ENCODE measurements at places on chromosomes 5 and 9.

GRCh38 chr9:77773381-77773780, 125.3 kb upstream of the GNA14 start:
- DNase-seq: no peak

- no peak for DNase-seq
Measured at GRCh38 chr9:134687556-134687955, 46.0 kb downstream of the COL5A1 start.

- DNase-seq: no peak
Measured at GRCh38 chr5:67724412-67725135, 491.0 kb upstream of the PIK3R1 start.

DNA sequence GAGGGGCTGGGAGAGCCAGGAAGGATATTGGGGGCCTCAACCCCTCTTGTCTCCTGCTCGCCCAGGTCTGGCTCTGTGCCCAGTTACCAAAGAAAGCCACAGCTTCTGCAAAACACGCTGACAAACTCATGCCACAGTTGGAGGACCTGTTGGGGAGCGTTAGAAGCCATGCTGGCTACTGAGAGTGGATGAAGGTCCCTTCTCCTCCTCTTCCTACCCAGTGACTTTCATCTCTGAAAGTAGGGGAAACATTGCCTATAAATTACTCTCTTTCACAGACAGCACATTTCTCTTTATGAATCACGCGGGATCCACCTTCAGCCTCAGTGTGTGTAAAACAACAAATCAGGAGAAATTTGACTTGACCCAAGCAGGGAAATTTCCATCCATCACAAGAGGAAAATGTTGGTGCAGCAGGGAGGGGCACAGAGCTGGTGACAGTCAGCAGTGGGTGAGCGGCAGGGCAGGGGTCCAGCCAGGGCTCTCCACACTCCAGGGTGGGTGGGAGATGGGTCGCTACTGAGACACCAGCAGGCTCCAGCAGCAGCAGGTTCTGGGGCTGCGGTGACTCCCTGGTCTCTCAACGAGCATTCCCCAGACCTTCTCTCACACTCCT, 181.9 kb downstream of the FGF18 start:
- no peak for DNase-seq

DNA sequence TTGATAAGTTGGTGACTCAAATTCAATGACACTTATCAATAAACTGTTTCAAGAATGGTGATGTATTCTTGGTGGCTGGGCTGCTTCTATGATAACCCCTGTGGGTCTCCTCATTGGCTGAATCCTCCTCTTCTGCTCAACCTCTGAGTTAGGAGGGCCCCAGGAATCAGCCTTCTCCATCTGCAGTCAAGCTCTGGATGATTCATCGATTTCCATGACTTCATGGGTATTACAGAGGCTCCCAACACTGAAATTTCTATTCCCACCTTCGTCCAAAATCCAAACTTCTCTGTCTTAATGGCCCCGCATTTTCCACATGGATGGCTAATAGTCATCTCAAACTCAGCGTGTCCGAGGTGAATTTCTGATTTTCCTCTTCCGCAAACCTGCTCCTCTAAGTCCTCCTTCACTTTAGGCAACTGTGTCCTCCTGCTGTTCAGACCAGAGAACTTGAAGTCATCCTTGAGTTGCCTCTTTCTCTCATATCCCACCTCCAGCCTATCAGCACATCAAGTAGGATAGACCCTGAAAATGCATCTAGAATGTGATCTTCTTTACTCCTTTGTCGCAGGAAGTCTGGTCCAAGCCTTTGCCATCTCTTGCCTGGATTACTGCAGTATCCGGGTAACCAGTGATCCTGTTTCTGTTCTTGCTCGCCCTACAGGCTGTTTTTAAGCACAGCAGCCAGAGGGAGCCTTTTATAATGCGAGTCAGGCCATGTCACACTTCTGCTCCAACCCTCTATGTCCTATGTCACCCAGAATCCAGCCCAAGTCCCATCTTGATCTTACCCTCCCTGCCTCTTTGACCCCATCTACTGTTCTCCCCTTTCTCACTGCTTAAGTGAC, 41.4 kb upstream of the IL7R start:
- no peak for DNase-seq
